ENCODE measurements at places on chromosomes 2 and 18. TPM values are rescaled to one million over a fixed set of nuclear protein-coding genes. Genes with fewer than 3 reads are reported as not detected.

Gene IER3IP1
- 10.6 TPM for total RNA-seq

Gene DCDC2C
- not detected for total RNA-seq

Gene LCLAT1
- 18.1 TPM for total RNA-seq

Gene PRKAG3
- not detected for total RNA-seq

Gene CCT4
- total RNA-seq = 80.4 TPM

Gene KRTCAP3
- total RNA-seq = 85.1 TPM

Gene RFTN2
- total RNA-seq = 5.5 TPM

Gene ACKR3
- 11.9 TPM for total RNA-seq

Gene TUBB8B
- total RNA-seq = 0.55 TPM

Gene GALNT14
- total RNA-seq = 0.75 TPM

Gene IL36G
- total RNA-seq = not detected

Gene TACR1
- total RNA-seq = 1.0 TPM

Gene PSTPIP2
- total RNA-seq = 9.0 TPM

Gene TBR1
- total RNA-seq = not detected

Gene C2orf72
- total RNA-seq = 67.6 TPM

Gene DNAJC5G
- 0.47 TPM for total RNA-seq

Gene CAPN14
- 0.14 TPM for total RNA-seq

Gene NFU1
- 47.2 TPM for total RNA-seq

Gene CYP1B1
- total RNA-seq = 13.8 TPM

Gene LRRTM4
- total RNA-seq = 1.4 TPM

Gene FBXO48
- 1.9 TPM for total RNA-seq

Gene TTR
- 0.51 TPM for total RNA-seq

Gene PARD3B
- 56.8 TPM for total RNA-seq

Gene PROM2
- 44.0 TPM for total RNA-seq

Gene PLEK
- 16.0 TPM for total RNA-seq

Gene RGPD3
- total RNA-seq = 0.07 TPM

Gene CDH7
- total RNA-seq = not detected

Gene ANKRD36B
- total RNA-seq = 23.1 TPM

Gene UBE2E3
- 63.6 TPM for total RNA-seq

Gene UGT1A3
- 2.6 TPM for total RNA-seq

Gene VIL1
- 550 TPM for total RNA-seq

Gene DLX2
- total RNA-seq = not detected

Gene FHL2
- total RNA-seq = 132 TPM

Gene ACMSD
- total RNA-seq = not detected

Gene SULT1C4
- total RNA-seq = 0.55 TPM

Gene MAL
- 28.8 TPM for total RNA-seq

Gene CD226
- 2.7 TPM for total RNA-seq

Gene TIMM21
- total RNA-seq = 34.8 TPM

Gene EML6
- total RNA-seq = 3.4 TPM

Gene NRP2
- 12.3 TPM for total RNA-seq

Gene NT5C1B
- not detected for total RNA-seq

Gene TMEM37
- 54.0 TPM for total RNA-seq

Gene KCNIP3
- 3.0 TPM for total RNA-seq

Gene ASB18
- total RNA-seq = not detected

Gene UGT1A4
- total RNA-seq = 2.4 TPM

Gene CCBE1
- 2.2 TPM for total RNA-seq

Gene CNDP1
- total RNA-seq = 0.19 TPM

Gene NEMP2
- total RNA-seq = 4.0 TPM
